Stimulated activated CD8-positive, alpha-beta memory T cell treated with anti-CD3 and anti-CD28 coated beads, Interleukin-7, amount 100 ng/mL, for 24 hours (primary cell): ENCODE measurements at places on chromosomes 3 and 15.

- DNase-seq, result no peak
Observed at GRCh38 chr3:100402891-100403290, 1.6 kb downstream of the LNP1 start.

- DNase-seq, result no peak
Observed at GRCh38 chr3:132538072-132538471, 59.0 kb upstream of the ACKR4 start.

- no peak for DNase-seq
Observed at GRCh38 chr3:27025718-27026117, 343.5 kb downstream of the NEK10 start.

DNA sequence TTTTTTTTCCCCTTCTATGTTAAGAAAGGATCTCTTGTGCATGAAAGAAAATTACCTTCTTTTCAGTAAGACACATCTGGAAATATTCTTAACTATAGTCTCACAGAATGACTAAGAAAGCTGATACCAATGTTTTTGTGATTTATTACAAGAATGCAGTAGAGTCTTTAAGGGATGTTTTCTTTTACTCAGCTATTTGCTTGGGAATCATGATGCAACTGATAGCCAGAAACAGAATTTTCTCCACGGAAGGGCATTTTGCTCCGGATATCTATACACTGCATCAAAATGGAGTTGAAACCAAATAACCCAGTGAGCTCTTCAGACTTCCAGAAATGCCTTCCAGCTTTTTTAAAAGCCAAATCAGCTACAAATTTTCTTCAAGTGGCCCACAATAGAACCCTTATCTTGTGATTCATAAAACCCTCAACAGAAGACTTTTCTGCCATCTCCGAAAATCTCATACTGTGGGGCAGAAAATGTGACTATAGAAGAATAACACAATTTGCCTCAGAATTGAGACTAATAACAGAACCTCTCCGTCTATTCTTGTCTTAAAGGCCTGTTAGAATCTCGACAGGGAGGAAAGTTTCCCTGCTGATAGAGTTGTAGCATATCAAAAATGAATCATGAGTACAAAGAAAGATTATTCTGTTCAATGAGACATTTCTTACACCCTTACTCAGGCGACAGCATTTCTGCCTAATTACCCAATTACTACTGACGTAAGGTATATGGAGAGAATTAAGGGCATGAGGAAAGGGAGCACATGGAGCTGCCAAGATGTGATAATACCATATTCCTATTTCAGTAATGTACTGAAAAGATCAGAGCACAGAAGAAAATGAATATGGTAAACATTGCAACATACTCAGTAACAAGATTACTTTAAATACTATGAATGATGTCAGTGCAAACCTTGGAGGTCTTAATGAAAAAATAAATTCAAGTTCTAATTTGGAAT lies 900.1 kb downstream of the ROBO1 start:
- no peak for DNase-seq

- no peak for DNase-seq
Observed at GRCh38 chr3:154886437-154886836, 193.7 kb upstream of the MME start.

- no peak for DNase-seq
Observed at GRCh38 chr15:70133296-70133695, 35.6 kb upstream of the TLE3 start.

GRCh38 chr3:79019137-79019923 lies 748.5 kb downstream of the ROBO1 start:
- no peak for DNase-seq

DNA sequence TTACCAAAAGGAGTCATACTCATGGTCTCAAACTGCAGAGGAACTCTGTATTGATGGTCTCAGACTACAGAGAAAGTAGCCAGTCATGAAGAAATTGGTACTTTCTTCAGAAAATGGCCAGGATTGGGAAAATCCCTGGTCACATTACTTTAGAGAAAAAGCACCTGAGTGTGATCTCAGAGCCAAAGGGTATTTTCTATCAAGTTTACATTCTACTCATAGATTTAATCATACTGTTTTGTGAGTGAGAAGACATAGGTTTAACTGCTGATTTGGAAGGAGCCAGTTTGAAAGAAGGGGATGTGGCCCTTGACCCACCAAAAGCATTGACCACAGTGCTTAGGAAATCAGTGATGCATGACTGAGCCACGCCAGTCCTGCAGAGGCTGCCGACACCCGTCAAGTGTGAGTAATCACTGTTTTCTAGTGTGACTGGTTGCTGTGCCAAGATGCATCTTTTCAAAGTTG lies 203.6 kb downstream of the AKAP13 start:
- DNase-seq, result no peak

- DNase-seq, result no peak
Observed at GRCh38 chr3:31184261-31185061, 290.0 kb upstream of the GADL1 start.

DNA sequence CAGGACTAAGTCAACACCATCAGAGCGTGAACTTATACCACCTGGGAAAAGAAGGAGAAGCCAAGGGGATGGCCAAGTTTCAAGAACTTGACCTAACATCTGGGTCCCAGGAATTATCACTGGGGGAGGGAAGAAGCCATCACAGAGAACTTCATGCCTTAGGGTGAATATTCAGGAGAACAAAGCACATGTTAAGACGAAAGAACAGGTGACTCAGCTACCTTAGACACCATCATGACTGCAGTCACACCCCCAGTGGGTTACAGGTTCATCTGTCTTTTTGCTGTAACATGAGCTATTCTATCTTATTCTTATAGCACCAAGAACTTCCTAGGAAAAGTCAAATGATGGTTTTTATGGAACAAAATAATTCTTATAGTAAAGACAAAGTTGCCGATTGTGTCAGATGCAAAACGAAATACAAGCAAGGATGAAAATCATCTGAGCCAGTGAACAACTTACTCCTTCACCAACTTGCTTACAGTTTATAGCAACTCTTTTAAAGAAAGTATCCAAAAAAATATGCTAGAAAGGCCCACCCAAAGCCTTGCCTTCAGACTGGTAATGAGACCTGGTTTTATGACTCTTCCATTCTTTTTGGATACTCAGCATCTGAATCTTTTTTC lies 72.0 kb downstream of the TPRA1 start:
- DNase-seq, result no peak

DNA sequence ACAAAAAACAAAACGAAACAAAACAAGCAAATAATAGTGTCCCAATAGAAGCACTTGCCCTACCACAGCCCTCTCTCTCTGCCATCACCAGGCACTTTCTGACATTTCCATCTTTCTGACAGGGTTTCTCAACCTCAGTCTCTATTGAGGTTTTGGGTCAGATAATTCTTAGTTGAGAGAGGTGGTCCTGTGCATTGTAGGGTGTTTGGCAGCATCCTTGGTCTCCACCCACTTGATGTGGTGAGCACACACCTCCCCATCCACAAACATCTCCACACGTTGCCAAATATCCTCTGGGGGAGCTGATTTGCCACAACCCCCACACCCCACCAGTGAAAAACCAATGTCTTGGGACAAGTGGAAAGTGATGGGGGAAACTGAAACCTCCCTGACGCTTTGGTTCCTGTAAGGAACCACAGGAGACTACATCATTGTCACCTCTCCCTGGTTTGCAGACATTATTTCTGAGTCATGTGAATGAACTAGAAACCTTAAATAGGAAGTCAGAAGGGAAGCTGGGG lies 733.7 kb upstream of the CFAP20DC start:
- no peak for DNase-seq

GRCh38 chr3:135127946-135128470 lies 332.9 kb downstream of the EPHB1 start:
- DNase-seq, result no peak

DNA sequence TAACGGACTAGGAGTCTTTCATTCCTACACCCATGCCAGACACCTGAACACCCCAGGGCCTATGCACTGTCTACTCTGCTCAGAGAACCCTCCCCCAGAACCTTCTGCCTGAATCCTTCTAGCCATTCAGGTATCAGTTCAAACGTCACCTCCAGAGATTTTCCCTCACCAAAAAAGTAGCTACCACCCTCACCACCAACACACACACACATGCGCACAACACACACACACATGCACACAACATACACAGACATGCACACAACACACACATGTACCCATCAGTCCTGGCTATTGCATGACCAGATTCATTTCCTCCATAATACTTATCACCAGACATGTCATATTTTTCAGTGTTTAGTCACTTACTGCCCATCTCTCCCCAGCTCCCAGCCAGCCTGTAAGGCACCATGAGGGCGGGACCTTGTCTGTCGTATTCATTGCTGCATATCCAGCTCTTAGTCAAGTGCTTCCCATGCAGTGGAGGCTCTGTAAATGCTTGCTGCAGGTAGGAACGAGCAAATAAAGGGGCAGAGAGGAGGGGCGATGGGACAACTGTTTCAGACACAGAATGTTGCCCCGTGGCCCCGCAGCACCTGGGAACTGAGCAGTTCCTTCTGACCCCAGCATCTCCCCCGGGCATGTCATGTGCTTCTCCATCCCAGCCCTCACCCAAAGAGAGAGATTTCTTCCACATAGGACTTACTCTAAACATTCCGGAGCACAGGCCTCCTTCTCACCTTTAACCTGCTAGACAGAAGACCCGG lies 29.2 kb downstream of the XXYLT1 start:
- no peak for DNase-seq

DNA sequence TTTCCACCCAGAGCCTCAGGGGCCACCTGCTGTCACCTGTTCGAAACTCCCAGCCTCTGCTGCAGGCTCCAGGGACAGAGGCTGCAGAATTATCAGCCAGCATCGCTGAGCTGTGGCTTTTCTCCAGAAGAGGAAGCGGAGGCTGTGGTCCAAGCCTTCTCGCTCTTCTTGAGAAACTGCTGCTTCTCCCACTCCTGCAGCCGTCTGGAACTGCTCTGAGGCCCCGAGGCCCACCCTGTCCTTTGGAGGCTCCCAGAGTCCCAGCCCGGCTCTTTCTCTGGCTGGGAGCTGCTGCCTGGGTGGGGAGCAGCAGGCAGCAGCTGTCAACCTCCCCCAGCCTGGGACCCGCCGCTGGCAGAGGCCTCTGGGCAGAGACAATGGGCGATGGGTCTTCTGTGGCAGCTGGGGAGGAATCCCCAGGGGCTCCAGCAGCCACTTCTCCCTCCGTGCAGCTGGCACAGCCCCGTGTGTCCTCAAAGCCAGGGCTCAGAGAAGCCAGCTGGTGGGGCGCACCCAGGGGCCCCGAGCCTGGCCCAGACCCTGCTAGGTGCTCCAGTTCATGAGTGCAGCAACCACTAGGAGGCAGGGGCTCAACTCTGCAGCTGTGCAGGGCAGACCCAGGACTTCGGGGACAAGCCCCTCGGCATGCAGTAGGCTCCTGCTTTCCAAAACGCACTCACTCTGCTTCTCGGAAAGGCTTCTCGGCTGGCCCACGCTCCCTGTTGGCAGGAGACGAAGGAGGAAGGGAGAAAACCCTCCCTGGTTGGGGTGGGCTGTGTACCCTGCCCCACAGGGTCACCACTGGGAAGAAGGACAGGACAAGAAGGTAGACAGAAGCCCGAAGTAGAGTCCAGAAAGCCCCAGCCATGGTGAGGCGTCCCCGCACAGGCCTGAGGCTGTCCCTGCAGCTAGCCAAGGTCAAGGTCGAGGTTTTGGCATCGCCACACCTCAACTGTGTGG lies 49.9 kb upstream of the FURIN start:
- DNase-seq, result no peak

DNA sequence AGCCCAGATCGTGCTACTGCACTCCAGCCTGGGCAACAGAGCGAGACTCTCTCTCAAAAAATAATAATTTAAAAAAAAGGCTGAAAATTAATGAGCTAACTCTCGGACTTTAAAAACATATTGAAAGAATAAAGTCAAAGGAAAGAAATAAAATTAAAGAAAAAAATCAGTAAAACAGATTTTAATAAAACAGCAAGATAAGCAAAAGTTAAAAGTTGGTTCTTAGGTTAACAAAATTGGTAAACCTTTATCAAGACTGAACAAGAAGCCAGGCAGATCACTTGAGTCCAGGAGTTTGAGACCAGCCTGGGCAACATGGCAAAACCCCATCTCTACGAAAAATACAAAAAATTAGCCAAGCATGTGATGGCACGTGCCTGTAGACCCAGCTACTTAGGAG lies 20.7 kb downstream of the TRPM7 start:
- no peak for DNase-seq

DNA sequence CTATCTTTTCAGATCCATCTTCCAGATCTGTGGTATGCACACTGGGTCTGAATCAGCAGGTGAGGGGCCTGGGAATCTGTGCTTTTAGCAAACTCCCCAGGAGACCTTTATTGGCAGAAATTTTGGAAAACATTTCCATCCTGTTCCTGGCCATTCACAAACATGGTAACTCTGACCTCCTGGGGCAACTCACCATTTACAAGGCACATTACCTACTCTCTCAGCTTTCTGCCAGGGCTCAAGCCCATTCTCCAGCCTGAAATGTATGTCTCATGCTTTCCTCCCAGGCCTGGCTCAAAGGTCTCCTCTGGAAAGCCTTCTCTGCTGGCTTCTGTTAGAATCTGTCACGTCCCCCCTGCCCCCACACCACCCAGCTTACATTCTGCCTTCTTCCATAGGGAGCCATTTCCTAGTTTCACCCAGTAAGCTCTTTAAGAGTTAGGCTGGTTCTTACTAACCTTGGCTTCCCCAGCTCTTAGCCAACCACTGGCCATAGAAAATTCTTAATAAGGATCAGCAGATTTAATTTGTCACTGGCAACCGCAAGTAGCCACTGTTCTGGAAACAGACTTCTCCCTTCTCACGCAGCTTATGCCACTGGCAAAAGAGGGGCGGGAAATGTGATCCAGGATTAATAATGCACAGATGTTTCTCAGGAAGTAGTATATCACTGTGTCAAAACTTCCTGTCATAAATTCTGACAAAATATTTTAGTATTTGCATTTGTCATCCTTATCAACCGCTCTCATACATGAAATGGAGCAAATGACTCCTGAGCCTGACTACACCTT lies 55.0 kb downstream of the RORA start:
- DNase-seq, result no peak

GRCh38 chr3:25177041-25177440 lies 251.0 kb upstream of the RARB start:
- DNase-seq, result no peak

- DNase-seq, result no peak
Observed at GRCh38 chr3:58034738-58035523, 26.7 kb downstream of the FLNB start.

DNA sequence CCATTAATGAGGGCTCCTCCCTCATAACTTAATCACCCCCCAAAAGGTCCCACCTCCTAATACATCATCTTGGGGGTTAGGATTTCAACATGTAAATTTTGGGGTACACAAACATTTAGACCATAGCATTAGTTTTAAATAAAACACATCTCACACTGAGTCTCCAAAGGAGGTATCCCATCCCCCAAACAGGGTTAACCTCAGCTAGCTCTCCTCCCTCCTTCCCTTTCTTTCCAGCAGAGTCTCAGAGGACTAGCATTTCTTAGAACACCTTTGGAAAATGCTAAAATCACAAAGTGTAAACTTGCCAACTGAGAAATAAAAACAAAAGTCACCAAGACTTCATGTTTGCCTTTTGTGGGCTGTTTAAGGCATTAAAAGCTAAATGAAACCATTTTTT lies 51.2 kb upstream of the FOXB1 start:
- DNase-seq, result no peak

DNA sequence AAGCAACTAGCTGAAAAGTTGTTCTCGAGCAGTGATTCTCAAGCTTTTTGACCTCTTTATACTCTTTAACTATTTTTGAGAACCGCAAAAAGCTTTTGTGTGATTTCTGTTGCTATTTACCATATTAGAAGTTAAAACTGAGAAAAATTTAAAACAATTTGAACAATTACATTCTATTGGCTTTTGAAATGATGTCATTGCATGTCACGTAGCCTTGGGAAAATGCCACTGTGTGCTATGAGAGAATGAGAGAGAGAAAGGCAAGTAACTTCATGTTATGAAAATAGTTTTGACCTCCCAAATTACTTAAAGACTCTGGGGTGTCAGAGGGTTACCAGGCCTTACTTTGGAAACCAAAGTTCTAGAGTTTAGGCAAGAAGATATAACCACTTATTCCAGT lies 8.0 kb downstream of the USP13 start:
- no peak for DNase-seq
